ENCODE measurements at places on chromosomes 11 and 22. TPM values are rescaled to one million over a fixed set of nuclear protein-coding genes. Genes with fewer than 3 reads are reported as not detected.
A peak's percentile ranks its signal among the peaks of the same experiment; 100 is the strongest.

Gene KRTAP5-7
- not detected for total RNA-seq

DNA sequence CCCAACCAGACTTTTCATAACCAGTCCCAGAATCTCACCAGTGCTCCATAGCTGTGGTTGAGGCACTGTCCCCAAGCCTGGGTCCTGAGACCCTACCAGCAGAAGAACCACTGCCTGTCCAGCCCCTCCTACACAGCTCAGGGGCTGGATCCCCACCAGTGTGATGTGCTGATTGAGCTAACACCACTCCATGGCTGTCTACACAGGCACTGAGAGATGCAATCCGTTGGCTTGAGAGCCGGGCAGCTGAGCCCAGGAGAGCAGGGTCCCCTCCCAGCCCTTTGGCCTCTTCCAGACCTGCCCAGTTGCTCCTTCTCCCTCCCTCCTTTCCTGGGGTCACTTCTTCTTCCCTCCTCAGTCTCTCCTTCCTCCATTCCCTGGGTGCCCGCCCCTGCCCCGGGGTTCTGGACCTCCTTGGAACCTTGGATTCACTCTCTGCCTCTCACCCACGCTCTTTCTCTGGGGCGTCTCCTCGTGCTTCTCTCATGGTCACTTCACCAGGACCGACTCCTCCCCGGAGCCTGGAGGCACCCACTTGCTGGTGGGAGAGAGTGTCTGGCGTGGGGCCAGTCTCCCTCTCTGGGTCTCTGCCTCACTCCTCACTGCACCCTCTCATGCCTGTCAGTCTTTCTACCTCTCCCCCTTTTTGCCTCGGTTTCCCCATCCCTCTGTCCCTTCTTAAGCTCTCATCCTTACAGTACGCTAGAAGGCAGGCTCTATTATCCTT, 706 bp upstream of the SCYL1 start:
- peaks cover 23% of the 10 kb centered on the region for H3K4me1 ChIP-seq
- no peaks in the 10 kb centered on the region for H3K36me3 ChIP-seq
- peak overlapping the region; percentile 35 for H3K27ac ChIP-seq

DNA sequence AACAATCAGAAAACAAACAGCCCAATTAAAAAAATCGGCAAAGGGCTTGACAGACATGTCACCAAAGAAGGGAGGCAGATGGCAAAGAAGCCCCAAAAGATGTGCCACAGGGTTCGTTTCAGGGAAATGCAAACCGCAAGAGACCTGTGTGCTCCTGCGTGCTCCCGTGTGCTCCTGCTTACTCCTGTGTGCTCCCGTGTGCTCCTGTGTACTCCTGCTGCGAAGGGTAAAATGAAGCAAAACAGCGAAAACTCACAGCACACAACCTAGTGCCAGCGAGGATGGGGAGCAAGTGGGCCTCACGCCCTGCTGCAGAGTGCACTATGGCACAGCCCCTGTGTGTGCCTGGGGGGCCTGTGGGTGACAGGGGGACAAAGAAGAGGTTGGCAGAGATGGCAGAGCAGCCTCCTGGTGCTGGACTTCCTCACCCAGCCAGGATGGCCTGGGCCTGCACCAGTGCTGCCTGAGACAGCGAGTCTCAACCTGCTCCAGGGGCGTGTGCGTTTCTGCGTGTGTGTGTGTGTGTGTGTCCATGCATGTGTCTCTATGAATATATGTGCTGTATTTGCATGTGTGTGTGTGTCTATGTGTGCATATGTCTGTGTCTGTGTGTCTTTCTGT, 14.0 kb downstream of the ASCL2 start:
- no peak overlapping the region for H3K4me3 ChIP-seq
- H3K27ac ChIP-seq: no peak overlapping the region
- no peak for DNase-seq

- H3K4me1 ChIP-seq: peaks cover 14% of the 10 kb centered on the region
- H3K4me3 ChIP-seq: no peak overlapping the region
- no peak overlapping the region for H3K27ac ChIP-seq
- no peak for DNase-seq
- no peaks in the 10 kb centered on the region for H3K27me3 ChIP-seq
These were observed 14.1 kb downstream of the KBTBD3 start for GRCh38 chr11:106063009-106063408.

DNA sequence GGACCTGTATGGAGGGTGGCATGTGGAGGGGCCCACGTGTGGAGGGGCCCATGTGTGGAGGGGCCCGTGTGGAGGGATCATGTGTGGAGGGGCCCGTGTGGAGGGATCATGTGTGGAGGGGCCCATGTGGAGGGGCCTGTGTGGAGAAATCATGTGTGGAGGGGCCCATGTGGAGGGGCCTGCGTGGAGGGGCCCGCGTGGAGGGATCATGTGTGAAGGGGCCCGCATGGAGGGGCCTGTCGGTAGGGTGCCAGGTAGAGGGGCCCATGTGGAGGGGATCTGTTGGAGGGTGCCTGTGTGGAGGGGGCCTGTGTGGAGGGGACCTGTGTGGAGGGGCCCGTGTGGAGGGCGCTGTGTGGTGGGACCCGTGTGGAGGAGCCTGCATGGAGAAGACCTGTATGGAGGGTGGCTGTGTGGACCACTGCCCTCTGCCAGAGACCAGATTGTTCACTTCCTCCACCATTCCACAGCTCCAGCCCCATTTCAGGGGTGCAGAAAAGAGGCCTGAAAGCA, 47.0 kb downstream of the IGLL5 start:
- no peaks in the 10 kb centered on the region for H3K36me3 ChIP-seq
- no peak for DNase-seq
- no peaks in the 10 kb centered on the region for H3K27me3 ChIP-seq
- H3K4me3 ChIP-seq: no peak overlapping the region
- no peak overlapping the region for H3K27ac ChIP-seq
- no peaks in the 10 kb centered on the region for H3K4me1 ChIP-seq

- no peak overlapping the region for H3K27ac ChIP-seq
- no peaks in the 10 kb centered on the region for H3K4me1 ChIP-seq
- no peaks in the 10 kb centered on the region for H3K27me3 ChIP-seq
- no peak overlapping the region for H3K4me3 ChIP-seq
These were observed 36.2 kb downstream of the THOC5 start for GRCh38 chr22:29517215-29517908.

- H3K4me3 ChIP-seq: no peak overlapping the region
- no peaks in the 10 kb centered on the region for H3K36me3 ChIP-seq
- no peak overlapping the region for H3K27ac ChIP-seq
- no peak for DNase-seq
- H3K4me1 ChIP-seq: no peaks in the 10 kb centered on the region
These were observed 71.7 kb upstream of the EIF3M start for GRCh38 chr11:32511926-32512325.

DNA sequence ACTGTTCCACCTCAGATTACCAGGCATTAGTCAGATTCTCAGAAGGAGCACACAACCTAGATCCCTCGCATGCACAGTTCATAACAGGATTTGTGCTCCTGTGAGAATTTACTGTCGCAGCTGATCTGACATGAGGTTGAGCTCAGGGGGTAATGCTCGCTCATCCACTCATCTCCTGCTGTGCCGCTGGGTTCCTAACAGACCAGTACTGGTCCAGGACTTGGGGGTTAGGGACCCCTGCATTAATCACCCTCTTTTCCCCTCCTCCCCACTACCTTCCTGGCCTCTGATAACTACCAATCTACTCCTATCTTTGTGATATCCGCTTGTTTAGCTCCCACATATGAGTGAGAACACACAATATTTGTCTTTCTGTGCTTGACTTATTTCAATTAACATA, 83.5 kb upstream of the FSHB start:
- H3K4me1 ChIP-seq: no peaks in the 10 kb centered on the region
- H3K27ac ChIP-seq: no peak overlapping the region
- no peak for DNase-seq
- no peaks in the 10 kb centered on the region for H3K36me3 ChIP-seq
- peaks cover 2% of the 10 kb centered on the region for H3K27me3 ChIP-seq
- no peak overlapping the region for H3K4me3 ChIP-seq

DNA sequence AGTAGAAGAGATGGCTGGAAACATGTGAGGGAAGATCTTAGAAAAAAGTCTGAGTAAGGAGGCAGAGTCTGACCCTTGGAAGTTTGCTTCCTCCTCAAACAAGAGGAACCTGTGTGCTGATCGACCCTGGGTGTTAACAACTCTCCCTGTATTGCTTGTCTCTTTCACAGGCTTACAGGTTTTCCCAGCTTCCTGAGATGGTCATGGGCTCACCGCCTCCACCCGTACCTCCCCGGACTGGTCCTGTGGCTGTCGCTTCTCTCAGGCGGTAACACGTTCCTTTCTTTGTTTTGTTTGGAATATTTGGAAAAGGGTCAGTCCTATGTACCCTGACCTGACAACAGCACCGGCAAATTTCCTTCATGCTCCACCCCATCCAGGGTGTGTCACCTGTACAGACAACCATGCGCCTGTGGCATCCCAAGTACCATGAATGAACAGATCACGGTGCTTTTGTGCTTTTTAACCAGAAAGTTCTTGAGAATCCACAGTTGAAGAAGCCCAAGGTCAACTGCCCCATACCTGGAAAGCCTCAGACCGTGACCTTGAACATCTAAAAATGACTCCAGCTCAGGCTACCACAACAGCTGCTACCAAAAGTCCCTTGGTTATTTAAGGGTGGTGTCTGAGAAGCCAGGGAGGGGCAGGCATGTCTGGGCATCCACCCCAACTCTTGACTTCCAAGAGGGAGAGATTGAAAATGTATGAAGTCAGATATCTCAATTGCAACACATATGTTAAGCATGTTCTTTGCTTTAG, 44.6 kb downstream of the C11orf91 start:
- no peak overlapping the region for H3K27ac ChIP-seq
- peaks cover 24% of the 10 kb centered on the region for H3K27me3 ChIP-seq
- no peaks in the 10 kb centered on the region for H3K36me3 ChIP-seq
- H3K4me3 ChIP-seq: no peak overlapping the region
- no peaks in the 10 kb centered on the region for H3K4me1 ChIP-seq
- no peak for DNase-seq

DNA sequence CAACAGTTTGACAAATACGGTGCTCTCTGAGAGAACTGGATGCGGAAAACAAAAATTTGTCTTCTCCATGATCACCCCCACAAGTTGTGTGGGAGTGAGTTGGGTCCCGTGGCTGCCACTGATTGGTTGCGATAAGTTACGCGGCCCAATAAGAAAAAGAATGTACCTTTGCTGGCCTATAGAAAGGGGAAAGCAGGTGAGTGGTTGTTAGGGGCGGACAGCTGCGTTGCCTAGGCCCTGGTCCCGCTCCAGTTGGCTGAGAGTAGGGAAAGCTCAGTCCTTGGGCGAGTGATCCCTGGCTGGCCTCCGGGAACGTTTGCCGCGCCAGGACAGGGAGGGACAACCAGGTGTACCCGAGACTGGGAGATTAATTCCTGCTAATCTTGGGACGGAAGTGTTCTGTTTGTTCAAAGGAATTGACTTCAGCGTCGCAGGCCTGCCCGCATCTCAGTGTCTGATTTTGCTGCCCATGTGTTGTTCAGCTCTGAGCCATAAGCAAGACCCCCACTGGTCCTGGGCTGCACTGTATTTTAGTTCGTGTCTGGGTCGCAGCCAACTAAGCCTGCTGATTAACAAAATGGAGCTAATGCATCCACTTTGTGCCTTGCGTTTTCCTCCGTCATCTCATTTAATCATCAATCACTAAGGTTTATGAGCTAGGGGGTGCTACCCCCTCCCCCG, 773 bp upstream of the SYVN1 start:
- peak overlapping the region; percentile 100 for H3K27ac ChIP-seq
- peak; percentile 89 for DNase-seq
- H3K4me1 ChIP-seq: peaks cover 42% of the 10 kb centered on the region
- no peaks in the 10 kb centered on the region for H3K27me3 ChIP-seq
- peak overlapping the region; percentile 87 for H3K4me3 ChIP-seq

DNA sequence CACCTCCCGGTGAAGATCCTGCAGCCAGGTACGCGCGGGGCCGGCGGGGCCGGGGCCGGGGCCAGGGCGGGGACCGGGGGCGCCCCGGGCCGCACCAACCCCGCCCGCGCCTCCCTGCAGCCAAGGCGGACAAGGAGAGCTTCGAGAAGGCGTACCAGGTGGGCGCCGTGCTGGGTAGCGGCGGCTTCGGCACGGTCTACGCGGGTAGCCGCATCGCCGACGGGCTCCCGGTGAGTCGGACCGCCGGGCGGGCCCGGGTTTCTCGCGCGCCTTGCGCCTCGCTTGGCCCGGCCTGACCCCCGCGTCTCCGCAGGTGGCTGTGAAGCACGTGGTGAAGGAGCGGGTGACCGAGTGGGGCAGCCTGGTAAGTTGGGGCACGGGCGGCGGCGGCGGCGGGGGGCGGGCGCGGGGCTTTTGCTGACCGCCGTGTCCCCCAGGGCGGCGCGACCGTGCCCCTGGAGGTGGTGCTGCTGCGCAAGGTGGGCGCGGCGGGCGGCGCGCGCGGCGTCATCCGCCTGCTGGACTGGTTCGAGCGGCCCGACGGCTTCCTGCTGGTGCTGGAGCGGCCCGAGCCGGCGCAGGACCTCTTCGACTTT, 531 bp downstream of the PIM3 start:
- H3K36me3 ChIP-seq: no peaks in the 10 kb centered on the region
- H3K4me1 ChIP-seq: peaks cover 9% of the 10 kb centered on the region
- H3K27ac ChIP-seq: peak overlapping the region; percentile 71
- H3K27me3 ChIP-seq: no peaks in the 10 kb centered on the region
- H3K4me3 ChIP-seq: peak overlapping the region; percentile 93
- DNase-seq: peak; percentile 71
